ENCODE measurements at places on chromosomes 3 and 15.
A peak's percentile ranks its signal among the peaks of the same experiment; 100 is the strongest.

- no peak for DNase-seq
Measured at GRCh38 chr3:65584913-65585312, 453.8 kb downstream of the MAGI1 start.

DNA sequence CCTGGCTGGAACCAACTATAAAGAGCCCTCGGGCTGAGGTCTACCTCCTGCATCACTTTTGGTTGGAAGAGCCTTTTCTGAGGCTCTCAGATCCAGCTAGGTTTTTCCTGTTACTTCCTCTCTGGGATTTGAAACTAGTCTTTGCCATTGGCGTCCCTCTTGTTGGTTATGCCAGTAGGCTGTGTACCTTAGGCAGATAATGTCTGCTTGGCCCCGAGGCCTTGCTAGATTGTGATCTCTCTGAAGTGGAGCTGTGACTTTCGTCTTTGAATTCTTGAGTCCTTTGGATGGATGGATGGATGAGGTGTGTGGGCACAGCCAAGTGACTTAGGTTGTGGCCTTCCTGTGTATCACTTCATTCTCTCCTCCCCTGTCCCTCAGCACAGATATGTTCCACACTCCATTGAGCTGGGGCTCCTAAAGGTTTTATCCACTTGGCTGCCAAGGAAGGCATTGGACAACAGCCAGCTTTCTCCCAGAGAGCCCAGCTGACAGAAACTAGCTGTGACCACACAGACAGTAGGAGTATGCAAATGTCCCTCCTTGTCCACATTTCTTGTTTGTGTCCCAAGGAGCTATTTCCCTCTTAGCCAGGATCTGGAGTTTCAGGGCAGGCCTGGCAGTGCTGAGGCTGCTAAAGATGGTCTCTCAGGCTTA lies 7.9 kb upstream of the DNAJC17 start:
- no peak for DNase-seq

DNA sequence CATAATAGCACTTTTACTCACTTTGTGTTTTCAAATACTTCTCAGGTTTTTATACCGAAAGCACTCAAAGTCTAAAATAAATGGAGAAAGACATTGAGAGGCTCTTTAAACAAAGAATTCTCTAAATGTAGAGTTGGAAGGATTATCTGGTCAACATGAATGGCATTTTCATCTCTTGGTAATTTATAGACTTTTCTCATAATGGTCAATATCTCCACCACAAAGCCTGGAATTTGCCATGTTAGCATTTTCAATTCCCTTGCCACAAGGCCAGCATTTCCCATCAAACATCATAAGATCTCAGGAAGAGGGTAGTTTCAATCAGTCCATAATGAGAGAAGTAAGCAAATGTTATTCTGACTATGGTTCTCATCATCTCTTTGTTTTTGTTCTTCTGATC lies 293.0 kb downstream of the CADM2 start:
- no peak for DNase-seq

GRCh38 chr15:26260517-26261133 lies 397.5 kb upstream of the ATP10A start:
- DNase-seq: peak; percentile 5

DNA sequence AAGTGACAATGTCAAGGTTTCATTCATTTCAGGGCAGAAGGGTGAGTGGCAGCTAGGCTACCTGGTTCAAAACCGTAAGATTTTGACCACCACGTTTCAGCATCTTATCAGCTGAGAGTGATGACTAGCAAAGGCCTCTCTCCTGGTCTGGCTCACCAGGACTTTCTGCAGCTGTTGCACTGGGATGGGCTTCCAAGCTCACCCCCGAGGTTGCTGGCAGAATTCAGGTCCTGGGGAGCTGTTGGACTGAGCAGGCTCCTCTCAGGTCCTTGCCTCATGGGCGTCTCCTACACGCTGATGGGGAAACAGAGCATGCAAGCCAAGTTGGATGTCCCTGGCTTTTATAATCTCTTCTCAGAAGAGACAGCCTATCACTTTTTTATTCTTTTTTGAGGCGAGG lies 88.8 kb upstream of the RNU6-1 start:
- DNase-seq: no peak

GRCh38 chr3:195806211-195806915 lies 5.4 kb downstream of the MUC4 start:
- DNase-seq: no peak

DNA sequence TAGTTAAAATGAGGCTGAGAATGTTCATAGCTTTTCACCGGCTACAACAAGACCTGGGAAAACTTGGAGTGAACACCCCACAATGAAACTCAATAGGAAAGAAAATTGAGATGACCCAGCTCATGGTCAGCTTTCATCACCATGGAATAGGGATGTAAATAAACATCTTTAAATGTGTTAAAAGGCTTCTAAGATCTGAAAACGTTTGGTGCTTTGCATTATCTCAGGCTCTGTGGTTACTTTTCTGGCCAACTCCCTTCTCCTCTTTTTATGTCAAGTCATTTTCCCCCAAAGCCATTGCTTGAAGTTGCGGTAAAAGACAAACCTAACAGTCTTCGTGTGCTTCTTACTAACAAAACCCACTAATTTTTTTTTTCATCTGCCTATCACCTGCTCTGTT lies 195.8 kb downstream of the MECOM start:
- DNase-seq: no peak

GRCh38 chr3:127461286-127461910 lies 129.1 kb downstream of the TPRA1 start:
- no peak for DNase-seq

DNA sequence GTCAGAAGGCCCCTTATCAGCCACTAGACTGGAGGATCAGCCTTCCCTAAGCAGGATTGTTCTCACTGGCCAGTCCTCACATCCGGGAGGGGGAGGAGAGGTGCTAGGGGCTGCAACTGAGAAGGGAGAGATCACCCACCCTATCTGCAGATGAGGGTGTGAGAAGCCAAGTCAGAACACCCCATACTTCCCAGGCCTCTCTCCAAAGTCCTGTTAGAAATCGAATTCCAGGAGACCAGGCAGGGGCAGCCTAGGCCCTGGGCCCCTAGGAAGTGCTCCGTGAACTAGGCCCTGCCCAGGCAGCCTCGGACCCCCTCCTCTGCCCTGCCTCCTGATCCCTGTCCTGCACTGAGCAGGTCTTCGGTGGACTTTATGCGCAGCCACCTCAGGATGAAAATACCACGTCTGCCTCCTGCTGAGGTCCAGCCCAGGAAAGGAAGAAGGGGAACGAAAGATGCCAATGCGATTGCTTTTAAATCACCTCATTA lies 933 bp downstream of the DZIP1L start:
- DNase-seq: no peak

DNA sequence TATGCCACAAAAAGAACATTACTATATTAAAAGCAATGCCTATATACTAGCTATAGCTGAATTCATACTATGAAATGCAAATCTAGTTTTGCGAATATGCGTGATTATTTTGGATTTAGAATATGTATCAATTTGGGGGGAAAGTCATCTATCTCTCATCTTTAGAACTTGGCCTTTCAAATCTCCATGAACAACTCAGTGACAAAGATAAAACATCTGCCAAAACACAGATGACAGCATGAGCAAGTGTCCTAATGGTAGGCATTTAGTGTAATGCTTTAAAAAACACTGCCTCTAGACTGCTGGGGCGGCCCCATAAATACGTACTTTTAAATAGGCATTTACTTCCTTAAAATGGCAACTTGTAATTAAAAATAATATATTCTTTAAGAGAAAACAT lies 2.7 kb downstream of the CD47 start:
- no peak for DNase-seq

Data from hippocampal formation (tissue), 2 donors.